Glutamatergic neuron (in vitro differentiated cells): ENCODE measurements at places on chromosomes 3 and 15.

DNA sequence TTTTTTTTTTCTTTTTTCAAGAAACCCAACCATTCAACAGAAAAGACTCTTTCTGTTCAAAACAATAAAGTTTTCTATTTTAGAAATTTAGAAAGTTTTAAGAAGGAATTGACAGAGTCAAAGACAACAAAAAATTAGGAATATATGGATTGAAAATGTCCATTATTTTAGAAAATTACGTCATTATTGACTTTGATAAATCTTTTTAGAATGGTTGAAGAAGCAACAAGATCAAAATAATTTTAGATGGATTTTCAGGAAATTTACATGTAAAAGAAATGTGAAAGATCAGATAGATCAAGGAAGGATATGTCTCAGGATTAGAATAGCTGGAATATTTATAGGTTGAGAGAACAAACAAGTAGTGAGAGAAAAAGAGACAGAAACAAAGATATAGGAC is 8.4 kb upstream of the KCNH8 start:
- DNase-seq, result no peak

GRCh38 chr3:156611870-156612494 is 57.1 kb upstream of the SSR3 start:
- no peak for DNase-seq

GRCh38 chr15:80154336-80154735 is 1.5 kb downstream of the FAH start:
- DNase-seq, result no peak

- no peak for DNase-seq
These were observed 205.6 kb upstream of the GRM7 start for GRCh38 chr3:6655275-6655674.

GRCh38 chr3:178170698-178171535 is 365.3 kb upstream of the KCNMB2 start:
- no peak for DNase-seq

GRCh38 chr3:147038481-147038880 is 367.9 kb downstream of the ZIC4 start:
- no peak for DNase-seq

- DNase-seq, result no peak
These were observed 36.0 kb downstream of the LEO1 start for GRCh38 chr15:51935466-51936104.

GRCh38 chr3:48628277-48629017 is 6.8 kb downstream of the SLC26A6 start:
- DNase-seq, result no peak

GRCh38 chr15:50687302-50687902 is 805 bp upstream of the TRPM7 start:
- no peak for DNase-seq

DNA sequence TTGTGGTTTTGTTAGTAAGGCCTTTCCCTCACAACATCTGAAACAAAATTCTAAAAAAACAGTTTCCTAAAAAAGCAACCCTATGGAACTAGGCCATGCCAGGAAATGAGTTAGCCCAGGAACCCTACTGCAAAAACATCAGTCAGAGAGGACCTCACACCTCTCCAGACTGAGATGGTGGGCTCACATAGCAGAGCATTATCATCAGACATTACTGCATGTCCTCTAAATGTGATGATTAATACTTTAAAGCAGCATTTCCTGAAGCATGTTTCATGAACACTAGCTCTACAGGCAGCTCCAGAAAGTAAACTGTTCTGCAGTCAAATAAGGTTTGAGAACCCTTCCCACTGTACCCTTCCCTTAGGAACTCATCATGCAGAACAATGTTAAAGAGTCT is 232.3 kb upstream of the MRPL3 start:
- DNase-seq, result no peak

GRCh38 chr3:99542767-99543518 is 95.5 kb upstream of the COL8A1 start:
- DNase-seq, result no peak

DNA sequence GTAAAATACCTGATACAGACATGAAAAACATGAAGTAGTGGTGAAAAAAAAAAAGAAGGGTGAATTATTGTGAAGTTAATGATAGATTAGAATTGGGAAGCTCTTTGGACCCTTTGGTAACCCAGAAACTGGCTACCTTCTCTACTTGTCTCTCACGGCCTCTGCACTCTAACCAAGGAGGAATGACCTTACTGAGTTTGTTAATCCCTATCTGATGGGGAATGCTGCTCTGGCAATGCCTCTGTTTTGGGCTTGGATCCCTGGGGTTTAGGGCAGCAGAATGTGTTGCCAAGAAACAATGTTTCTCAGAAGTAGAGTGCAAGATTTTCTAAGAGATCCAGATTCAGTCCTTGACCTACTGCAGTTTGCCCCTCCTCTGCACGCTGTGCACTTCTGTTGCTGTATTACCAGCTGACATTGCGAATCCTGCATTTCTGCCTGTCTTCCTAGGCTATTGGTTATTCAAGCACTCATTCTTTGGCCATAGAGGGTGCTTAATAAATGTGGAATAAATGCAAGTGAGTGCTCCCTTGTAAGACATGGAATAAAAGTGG is 49.2 kb upstream of the MAP3K13 start:
- no peak for DNase-seq

- DNase-seq, result no peak
These were observed 10.8 kb downstream of the CRTAP start for GRCh38 chr3:33124638-33125037.

DNA sequence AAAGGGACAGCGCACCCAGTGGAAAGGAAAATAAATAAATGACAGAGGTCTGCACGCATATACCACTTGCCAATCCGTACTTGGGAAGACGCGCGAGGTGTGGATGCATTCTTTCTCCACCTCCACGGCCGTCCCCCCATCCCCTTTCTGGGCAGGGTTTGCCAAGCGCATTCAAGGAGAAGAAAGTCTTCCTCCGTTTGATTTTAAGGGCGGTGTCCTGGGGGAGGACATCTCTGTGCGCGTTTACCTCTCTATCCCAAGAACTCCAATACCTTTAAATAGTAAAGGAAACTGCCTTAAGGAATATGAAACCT is 576 bp upstream of the MB21D2 start:
- DNase-seq, result no peak

DNA sequence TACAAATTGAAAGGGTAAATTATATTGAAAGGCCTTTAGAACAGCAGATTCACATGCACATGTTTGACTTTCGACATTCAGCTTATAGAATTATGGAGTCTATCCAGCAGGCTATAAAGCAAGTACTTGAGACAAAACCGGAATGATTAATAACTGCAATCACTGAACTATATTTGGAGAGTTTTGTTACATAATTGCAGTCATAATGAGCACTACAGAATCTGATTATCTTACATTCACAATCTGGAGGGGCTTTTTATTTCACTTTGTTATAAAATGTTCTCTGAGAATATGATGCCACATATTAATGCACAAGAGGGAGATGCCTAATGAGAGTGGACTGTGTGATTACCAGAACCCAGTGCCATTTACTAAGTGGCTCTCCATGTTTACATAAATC is 64.3 kb downstream of the NSUN3 start:
- DNase-seq, result no peak

- DNase-seq, result no peak
These were observed 73.3 kb downstream of the SYNPR start for GRCh38 chr3:63351159-63352007.

DNA sequence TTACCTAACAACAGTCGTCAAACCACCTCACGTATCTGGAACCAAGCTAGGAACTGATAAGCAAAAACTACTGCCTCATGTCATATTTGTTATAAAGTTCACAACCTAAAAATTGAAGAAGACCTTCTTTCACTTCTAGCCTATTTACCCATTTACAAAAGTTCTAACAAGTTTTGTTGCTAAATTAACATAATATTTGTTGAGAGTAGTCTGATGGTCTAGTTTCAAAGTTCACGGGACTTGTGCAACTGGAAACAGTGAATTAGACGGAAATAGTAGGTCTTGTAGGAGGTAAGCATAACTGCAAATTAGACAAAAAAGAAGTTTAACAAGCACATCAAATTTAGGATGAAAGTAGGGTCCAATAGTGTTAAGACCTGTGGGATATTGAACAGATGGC is 51.9 kb downstream of the CCR4 start:
- DNase-seq, result no peak

GRCh38 chr3:29486096-29486495 is 205.2 kb downstream of the RBMS3 start:
- DNase-seq, result no peak

DNA sequence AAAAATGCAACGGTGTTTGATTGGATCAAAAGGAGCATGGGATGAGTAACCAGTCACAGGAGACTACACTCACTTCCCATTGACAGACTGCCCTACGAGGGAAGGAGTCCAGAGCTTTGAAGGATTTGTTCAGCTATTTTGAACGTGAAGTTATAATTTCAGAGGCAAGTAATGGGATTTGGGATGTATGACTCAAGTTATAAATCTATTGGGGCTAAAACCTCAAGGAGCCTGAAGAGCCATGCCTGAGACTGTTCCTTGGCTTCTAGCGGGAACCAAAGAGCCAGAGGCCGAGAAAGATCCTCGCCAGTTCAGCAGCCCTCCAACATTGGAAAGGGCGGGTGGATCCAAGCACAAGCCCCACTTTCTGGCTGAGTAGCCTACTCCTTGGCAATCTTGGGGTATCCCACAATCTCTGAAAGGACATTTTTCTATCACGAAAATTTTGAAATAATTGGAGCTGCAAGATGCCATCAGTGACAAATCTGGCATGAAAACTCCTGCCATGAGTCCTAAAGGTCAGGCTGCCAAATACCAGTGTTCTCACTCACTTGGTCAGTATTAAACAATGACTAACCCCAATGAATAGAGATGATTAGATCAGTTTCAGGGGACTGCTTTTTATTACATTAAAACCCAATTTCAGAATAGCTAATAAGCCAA is 48.6 kb upstream of the SLCO2A1 start:
- DNase-seq, result no peak

DNA sequence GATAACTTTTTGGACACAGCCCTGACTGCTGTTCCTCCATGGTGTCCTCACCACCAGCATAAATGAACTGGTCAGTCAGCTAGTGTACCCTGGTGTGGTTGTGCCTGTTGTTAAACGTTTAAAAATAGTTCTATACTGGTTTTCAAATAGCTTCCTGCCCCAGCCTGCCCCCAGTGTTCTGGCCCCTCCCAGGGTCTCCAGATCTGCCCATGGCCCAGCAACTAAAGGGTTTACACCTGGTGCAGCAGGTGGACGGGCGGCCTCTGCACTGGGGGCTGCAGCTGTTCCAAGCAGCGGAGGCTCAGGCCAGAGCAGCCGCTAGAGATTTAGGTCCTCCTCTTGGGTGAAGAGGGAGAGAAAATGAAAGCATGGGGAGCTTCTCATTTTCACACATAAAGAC is 6.1 kb upstream of the NR2E3 start:
- DNase-seq, result no peak

- no peak for DNase-seq
These were observed 899.8 kb downstream of the ROBO2 start for GRCh38 chr3:77939726-77940125.

GRCh38 chr15:55588815-55589115 is 620 bp upstream of the PYGO1 start:
- DNase-seq, result no peak

GRCh38 chr3:114902691-114903101 is 244.4 kb downstream of the ZBTB20 start:
- DNase-seq, result no peak

GRCh38 chr3:45109771-45110508 is 36.2 kb downstream of the CDCP1 start:
- DNase-seq, result no peak

- no peak for DNase-seq
These were observed 82.7 kb downstream of the EPHB1 start for GRCh38 chr3:134877788-134878187.

DNA sequence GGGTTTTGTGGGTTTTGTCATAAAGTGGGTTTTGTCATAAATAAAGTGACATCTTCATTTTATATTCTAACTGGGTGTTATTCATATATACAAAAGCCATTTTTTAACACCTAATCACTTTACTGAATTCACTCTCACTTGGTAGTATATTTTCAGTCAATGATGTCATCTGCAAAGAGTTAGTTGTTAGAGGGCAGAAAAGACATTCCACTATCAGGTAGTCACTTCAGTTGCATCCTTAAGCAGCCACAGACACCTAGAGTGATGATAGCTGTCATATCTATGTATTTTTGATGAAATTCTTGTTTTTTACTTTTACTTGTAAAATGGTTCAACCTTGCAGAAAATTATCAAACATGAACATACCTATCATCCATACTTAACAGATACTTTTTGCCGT is 89.0 kb downstream of the DHX36 start:
- no peak for DNase-seq

DNA sequence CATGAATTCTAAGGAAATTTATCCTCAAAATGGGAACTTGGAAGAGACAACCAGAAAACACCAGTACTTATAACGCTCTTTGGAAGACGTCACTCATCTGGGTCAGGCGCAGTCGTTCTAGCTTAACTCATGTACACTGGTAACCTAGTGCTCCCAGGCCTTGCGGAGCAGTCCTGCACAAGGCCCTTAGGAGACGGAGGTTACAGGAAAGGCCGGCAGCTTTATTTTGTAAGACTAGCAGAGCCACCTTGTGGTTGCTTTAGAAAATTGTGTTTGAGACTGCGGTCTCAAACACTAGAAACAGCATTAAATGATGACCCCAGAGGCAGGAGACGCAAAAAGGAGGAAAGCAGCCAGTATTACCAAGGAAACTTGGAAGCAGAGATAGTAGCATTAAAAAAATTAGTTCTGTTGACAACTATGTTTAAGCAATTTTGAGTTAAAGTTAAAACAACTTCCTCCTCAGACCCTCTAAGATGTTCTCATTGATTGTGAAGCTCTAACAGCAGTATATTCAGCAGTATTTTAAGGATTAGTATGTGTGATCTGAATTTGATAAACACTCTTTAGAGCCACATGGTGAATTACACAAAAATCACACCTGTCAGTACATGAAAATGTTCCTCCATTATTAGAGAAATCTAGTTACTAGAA is 141.9 kb upstream of the C2CD4B start:
- peak; percentile 40 for DNase-seq

DNA sequence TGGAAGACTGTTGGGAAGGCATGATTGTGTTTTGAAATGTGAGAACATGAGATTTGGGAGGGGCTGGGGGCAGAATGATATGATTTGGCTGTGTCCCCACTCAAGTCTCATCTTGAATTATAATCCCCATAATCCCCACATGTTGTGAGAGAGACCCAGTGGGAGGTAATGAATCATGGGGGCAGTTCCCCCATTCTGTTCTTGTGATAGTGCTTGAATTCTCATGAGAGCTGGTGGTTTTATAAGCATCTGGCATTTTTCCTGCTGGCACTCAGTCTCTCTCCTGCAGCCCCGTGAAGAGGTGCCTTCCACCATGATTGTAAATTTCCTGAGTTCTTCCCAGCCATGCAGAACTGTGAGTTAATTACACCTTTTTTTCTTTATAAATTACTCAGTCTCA is 430.5 kb downstream of the OTOL1 start:
- DNase-seq, result no peak
